ENCODE measurements at places on chromosomes 4 and X. TPM values are rescaled to one million over a fixed set of nuclear protein-coding genes. Genes with fewer than 3 reads are reported as not detected.

DNA sequence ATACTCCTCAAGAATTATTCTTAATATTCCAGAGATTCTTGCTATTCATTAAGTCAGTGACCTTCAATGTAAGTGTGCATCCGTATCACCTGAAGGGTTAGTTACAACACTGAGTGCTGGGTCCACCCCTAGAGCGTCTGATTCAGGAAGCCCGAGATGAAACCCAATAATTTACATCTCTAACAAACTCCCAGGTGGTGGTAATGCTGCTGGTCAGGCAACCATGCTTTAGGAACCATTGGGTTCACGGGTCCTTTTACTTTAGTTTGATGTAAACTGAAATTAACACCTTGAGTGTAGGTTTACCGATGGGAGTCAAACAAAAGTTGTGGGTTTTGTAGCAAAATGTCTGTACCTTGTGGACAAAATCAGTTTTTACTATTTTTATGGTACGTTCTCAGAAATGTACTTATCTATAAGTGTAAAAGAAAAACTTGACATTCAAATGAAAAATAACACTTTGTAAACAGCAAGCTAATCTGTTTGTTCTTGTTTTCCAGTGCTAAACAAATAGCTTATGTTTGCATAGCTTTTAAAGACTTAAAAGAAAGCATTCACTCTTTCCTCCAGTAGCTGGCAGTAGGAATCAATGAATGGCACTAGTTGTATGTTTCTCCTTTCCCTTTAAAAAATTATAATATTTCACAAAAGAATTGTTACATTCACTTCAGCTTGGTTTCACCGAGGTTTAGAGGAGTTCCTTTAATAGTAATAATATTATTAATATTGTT lies 32.7 kb downstream of the ACE2 start:
- DNase-seq, result no peak
- H3K4me3 ChIP-seq, result no peak overlapping the region
- no peaks in the 10 kb centered on the region for H3K36me3 ChIP-seq
- peaks cover 2% of the 10 kb centered on the region for H3K27me3 ChIP-seq
- no peaks in the 10 kb centered on the region for H3K4me1 ChIP-seq

NLGN3 gene
- 0.67 TPM for total RNA-seq

GRCh38 chr4:29309050-29309449 lies 1411.1 kb upstream of the PCDH7 start:
- no peaks in the 10 kb centered on the region for H3K36me3 ChIP-seq
- DNase-seq, result no peak
- H3K27ac ChIP-seq, result no peak overlapping the region
- no peaks in the 10 kb centered on the region for H3K4me1 ChIP-seq

DNA sequence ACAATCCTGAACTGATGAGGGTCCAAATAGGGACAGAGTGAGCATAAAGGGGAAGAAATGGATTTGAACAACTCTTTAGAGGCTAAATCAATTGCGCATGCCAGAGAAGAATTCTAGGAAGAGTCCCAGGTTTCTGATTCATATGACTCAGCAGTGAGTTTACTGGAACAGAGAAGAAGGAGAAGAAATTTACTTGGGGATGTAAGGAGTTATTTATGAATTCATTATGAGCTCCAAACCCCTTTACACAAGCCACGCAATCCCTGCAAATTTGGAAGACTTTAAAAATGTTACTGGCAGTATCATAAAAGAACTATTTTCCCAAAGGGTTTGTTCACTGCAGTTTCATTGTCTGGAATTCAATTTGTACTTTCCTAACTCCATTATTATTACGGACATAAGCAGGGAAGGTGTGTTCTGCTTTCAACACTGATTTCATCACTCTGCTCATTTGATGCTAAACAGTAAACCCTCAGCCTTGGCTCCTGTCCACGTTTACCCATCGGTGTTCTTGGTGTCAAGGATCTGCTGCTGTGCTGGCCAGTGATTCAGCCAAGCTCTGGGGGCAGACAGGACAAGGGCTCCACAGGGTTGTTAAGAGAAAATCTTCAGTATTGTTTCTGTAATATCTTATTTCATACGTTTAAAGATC lies 273.7 kb downstream of the HNRNPD start:
- H3K4me3 ChIP-seq, result no peak overlapping the region
- no peaks in the 10 kb centered on the region for H3K4me1 ChIP-seq
- DNase-seq, result no peak

- DNase-seq, result no peak
- H3K27me3 ChIP-seq, result peaks cover 8% of the 10 kb centered on the region
- H3K4me1 ChIP-seq, result peaks cover 29% of the 10 kb centered on the region
- H3K36me3 ChIP-seq, result no peaks in the 10 kb centered on the region
- no peak overlapping the region for H3K4me3 ChIP-seq
- H3K27ac ChIP-seq, result no peak overlapping the region
Measured at GRCh38 chr4:152103181-152103901, 342.5 kb upstream of the GATB start.

- no peak overlapping the region for H3K4me3 ChIP-seq
- H3K36me3 ChIP-seq, result no peaks in the 10 kb centered on the region
- no peak for DNase-seq
- H3K27ac ChIP-seq, result no peak overlapping the region
- H3K4me1 ChIP-seq, result no peaks in the 10 kb centered on the region
- peaks cover 6% of the 10 kb centered on the region for H3K27me3 ChIP-seq
Measured at GRCh38 chr4:7524064-7524682, 89.4 kb upstream of the PSAPL1 start.

DNA sequence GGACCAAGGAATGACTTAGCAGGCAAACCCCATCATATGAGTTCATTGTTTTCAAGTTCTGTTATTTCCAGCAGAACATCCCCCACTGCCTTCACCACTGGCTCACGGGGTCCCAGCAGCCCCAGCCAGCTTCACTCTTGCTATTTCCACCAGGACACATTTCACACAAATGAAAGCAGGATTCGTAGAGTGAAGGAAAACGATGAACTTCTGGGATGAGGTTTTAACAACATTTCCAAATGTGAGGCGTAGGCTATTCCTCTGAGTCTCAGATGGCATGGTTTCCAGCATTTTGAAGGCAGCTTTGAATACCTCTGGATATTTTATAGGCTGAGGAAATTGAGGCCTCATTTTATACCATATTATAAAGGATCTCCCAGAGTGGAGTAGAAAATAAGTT lies 32.9 kb upstream of the EGFL6 start:
- no peak for DNase-seq
- no peak overlapping the region for H3K27ac ChIP-seq
- no peak overlapping the region for H3K4me3 ChIP-seq

- no peaks in the 10 kb centered on the region for H3K36me3 ChIP-seq
- no peak overlapping the region for H3K27ac ChIP-seq
- H3K4me3 ChIP-seq, result no peak overlapping the region
- DNase-seq, result no peak
- no peaks in the 10 kb centered on the region for H3K4me1 ChIP-seq
- no peaks in the 10 kb centered on the region for H3K27me3 ChIP-seq
Measured at GRCh38 chrX:95693365-95693764, 991.3 kb upstream of the DIAPH2 start.

GRCh38 chrX:134371133-134371532 lies 88.8 kb upstream of the HPRT1 start:
- no peak overlapping the region for H3K27ac ChIP-seq
- H3K27me3 ChIP-seq, result no peaks in the 10 kb centered on the region
- H3K4me1 ChIP-seq, result peaks cover 47% of the 10 kb centered on the region
- peaks cover 8% of the 10 kb centered on the region for H3K36me3 ChIP-seq

DNA sequence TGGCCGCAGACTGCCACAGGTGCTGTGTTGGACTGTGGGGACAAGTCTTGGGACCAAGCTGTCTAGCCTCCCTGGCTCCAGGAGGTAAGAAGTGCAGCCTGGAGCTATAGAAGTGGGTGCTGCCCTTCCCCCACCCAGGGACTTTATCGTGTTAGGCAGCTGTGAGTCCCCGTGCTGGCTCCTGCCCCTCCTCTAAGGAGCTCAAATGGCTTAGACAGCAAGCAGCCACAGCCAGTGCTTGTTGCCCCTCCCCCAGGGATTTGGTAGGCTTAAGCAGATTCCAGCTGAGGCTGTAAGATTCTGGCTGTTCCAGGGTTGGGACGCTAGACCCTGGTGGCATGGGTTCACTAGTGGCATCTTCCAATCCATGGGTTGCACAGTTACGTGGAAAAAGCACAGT lies 979.4 kb upstream of the PCDH10 start:
- DNase-seq, result no peak
- H3K27me3 ChIP-seq, result no peaks in the 10 kb centered on the region
- no peaks in the 10 kb centered on the region for H3K36me3 ChIP-seq

GRCh38 chrX:153969125-153969903 lies 2.3 kb downstream of the HCFC1 start:
- no peaks in the 10 kb centered on the region for H3K27me3 ChIP-seq
- peaks cover 62% of the 10 kb centered on the region for H3K4me1 ChIP-seq
- H3K27ac ChIP-seq, result peak overlapping the region; percentile 70
- peaks cover 17% of the 10 kb centered on the region for H3K36me3 ChIP-seq
- peak overlapping the region; percentile 100 for H3K4me3 ChIP-seq
- DNase-seq, result no peak

RENBP gene
- total RNA-seq, result 14.5 TPM

ARHGEF9 gene
- total RNA-seq, result 25.1 TPM

AFAP1 gene
- total RNA-seq, result 0.10 TPM

GRCh38 chrX:120840827-120841226 lies 34.8 kb downstream of the CT47B1 start:
- H3K36me3 ChIP-seq, result no peaks in the 10 kb centered on the region
- peaks cover under 1% of the 10 kb centered on the region for H3K27me3 ChIP-seq
- DNase-seq, result no peak
- H3K27ac ChIP-seq, result no peak overlapping the region
- no peak overlapping the region for H3K4me3 ChIP-seq
- H3K4me1 ChIP-seq, result no peaks in the 10 kb centered on the region

DNA sequence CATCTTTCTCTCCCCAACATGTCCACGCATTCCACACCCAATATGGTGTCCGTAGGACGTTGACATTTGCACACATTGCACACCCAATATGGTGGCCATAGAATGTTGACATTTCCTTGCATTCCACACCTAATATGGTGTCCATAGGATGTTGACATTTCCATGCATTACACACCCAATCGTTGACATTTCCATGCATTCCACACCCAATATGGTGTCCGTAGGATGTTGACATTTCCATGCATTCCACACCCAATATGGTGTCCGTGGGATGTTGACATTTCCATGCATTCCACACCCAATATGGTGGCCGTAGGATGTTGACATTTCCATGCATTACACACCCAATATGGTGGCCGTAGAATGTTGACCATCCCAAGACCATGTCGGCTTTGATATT lies 88.4 kb upstream of the SHOX start:
- no peak overlapping the region for H3K4me3 ChIP-seq
- no peak for DNase-seq
- no peaks in the 10 kb centered on the region for H3K27me3 ChIP-seq
- H3K36me3 ChIP-seq, result no peaks in the 10 kb centered on the region
- no peak overlapping the region for H3K27ac ChIP-seq

CTSO gene
- 12.6 TPM for total RNA-seq

DNA sequence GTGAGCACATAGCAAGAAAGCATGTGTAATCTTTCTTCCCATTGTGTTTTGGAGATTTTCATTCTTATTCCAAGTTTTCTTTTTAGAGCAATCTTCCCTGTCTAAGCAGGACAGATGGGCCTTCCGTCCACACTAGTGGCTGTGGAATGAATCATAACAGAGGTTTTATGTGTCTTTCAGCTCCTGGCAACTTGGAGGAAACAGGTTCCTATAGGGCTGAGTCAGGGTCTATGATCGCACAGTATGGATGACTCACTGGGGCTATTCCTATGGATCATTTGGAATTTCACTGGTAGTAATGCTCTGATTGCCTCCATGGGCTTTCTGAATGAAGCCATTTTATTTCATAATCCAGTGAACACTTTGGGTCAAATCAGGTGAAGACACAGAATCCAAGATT lies 51.8 kb upstream of the CBLL2 start:
- H3K4me1 ChIP-seq, result no peaks in the 10 kb centered on the region
- no peaks in the 10 kb centered on the region for H3K36me3 ChIP-seq
- no peak overlapping the region for H3K4me3 ChIP-seq
- no peak overlapping the region for H3K27ac ChIP-seq

MAML3 gene
- total RNA-seq, result 2.6 TPM

GRCh38 chr4:104593019-104593418 lies 98.3 kb upstream of the CXXC4 start:
- H3K27me3 ChIP-seq, result no peaks in the 10 kb centered on the region
- H3K4me3 ChIP-seq, result no peak overlapping the region
- no peaks in the 10 kb centered on the region for H3K36me3 ChIP-seq
- no peaks in the 10 kb centered on the region for H3K4me1 ChIP-seq

DNA sequence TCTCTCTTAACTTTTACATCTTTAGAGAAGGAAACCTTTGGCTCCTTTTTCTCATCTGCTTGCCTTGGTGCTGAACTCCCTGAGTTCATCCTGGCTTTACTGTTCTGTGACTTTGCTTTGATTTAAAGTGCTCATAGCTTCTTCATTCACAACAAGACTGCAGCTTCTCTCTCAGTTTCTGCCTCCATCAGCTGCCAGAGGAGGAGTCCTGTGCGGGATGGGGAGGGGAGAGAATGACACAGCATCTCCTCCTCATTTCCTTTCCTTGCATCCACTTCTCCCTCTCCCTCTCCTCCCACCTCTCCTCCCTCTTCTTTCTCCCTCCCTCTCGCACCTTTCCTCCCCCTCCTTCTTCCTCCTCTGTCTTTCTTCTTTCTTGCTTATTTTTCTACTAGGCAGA lies 42.0 kb downstream of the CBLL2 start:
- H3K36me3 ChIP-seq, result no peaks in the 10 kb centered on the region
- H3K4me1 ChIP-seq, result no peaks in the 10 kb centered on the region
- no peak overlapping the region for H3K27ac ChIP-seq
- DNase-seq, result no peak
- no peaks in the 10 kb centered on the region for H3K27me3 ChIP-seq
- no peak overlapping the region for H3K4me3 ChIP-seq

DNA sequence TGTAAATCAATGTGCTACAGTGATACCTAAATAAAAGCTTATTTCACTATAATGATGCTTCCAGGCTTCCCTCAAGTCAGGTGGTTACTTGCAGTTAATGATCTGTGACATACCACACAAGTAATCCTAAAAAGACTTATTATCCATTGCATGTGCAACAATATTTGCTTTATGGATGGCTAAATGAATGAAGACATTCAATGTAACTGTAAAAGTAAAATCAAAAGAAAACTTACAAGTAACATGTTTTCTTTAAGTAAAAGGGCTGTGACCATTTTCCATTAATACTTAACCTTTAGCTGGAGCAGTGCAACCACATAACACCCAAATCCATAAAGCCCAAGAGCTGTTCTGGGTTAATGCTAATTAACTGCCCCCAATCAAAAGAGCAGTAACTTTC lies 42.6 kb downstream of the RAB28 start:
- no peak for DNase-seq
- H3K4me3 ChIP-seq, result no peak overlapping the region
- no peaks in the 10 kb centered on the region for H3K4me1 ChIP-seq
